ENCODE measurements at places on chromosomes 16 and 17.

- no peaks in the 10 kb centered on the region for H3K27me3 ChIP-seq
- no peak overlapping the region for H3K27ac ChIP-seq
- H3K4me1 ChIP-seq: no peaks in the 10 kb centered on the region
- H3K36me3 ChIP-seq: no peaks in the 10 kb centered on the region
- no peak overlapping the region for H3K4me3 ChIP-seq
- no peak for DNase-seq
Observed at GRCh38 chr17:65074778-65075250, 18.3 kb upstream of the GNA13 start.

DNA sequence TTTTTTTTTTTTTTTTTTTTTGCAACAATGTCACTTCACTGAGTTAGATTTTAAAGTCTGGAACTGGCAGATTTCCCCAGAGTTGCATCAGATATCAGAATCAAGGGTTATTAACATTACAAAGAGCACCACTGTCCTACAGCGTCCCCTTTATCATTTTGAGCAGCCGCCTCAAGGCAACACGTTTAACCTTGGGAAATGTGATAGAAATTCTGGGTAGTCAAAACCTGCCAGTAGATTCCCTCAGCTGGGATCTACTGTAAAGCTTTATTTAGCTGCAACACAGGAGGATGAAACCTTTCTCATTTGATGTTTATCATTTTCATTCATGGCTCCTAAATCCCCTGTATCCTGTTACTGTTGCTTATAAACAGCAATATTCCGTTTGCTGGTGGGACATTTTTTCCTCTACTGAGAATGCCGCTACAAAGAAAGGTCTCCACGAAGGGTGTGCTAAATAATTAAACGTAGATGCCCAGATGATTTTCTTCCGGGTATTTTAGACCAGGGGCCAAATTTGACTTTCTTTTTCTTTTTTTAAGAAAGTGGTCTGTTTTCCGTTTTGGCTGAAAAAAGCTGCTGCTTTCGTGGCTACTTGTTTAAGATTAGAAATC lies 436.1 kb upstream of the GOT2 start:
- no peaks in the 10 kb centered on the region for H3K27me3 ChIP-seq
- no peak overlapping the region for H3K4me3 ChIP-seq
- H3K36me3 ChIP-seq: no peaks in the 10 kb centered on the region
- H3K4me1 ChIP-seq: no peaks in the 10 kb centered on the region
- H3K27ac ChIP-seq: no peak overlapping the region

GRCh38 chr17:82076785-82077591 lies 11.4 kb upstream of the DUS1L start:
- no peaks in the 10 kb centered on the region for H3K27me3 ChIP-seq
- H3K4me3 ChIP-seq: no peak overlapping the region
- no peaks in the 10 kb centered on the region for H3K36me3 ChIP-seq
- no peaks in the 10 kb centered on the region for H3K4me1 ChIP-seq
- H3K27ac ChIP-seq: no peak overlapping the region
- peak; percentile 49 for DNase-seq

- peaks cover 4% of the 10 kb centered on the region for H3K36me3 ChIP-seq
- H3K4me1 ChIP-seq: peaks cover 9% of the 10 kb centered on the region
- no peak overlapping the region for H3K27ac ChIP-seq
- no peaks in the 10 kb centered on the region for H3K27me3 ChIP-seq
Observed at GRCh38 chr16:68296291-68296690, 14.5 kb downstream of the SLC7A6OS start.

DNA sequence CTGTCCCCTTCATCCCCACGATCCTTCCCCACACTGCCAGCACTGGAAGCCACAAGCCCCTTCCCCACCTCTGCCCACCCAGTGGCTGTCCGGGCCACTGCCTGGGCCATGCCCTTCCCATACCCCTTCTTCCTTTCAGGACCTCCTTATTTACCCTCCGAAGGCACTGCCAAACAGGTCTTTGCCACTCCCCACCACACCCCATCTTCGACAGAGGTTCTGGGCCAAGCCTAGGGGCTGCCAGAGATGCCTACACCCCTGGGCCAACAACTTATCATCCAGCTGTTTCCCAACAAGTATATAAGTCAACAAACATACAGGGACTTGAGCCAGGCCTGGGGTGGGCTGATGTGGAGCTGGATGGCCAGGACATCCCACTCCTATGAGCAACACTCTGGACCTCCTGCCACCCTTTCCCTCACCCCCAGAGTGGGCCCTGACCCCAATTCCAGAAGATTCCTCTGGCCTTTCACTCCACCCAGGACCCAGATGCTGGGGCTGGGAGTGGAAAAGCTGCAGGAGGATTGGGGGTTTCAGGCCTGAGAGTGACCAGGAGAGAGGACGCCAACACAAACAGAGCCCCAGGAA lies 1.5 kb upstream of the PPP1R1B start:
- H3K4me1 ChIP-seq: peaks cover 3% of the 10 kb centered on the region
- H3K27me3 ChIP-seq: peaks cover 2% of the 10 kb centered on the region
- H3K27ac ChIP-seq: no peak overlapping the region
- no peak for DNase-seq

- no peaks in the 10 kb centered on the region for H3K4me1 ChIP-seq
- H3K27ac ChIP-seq: no peak overlapping the region
Observed at GRCh38 chr16:7964167-7964566, 626.1 kb downstream of the TMEM114 start.

GRCh38 chr17:36461330-36462110 lies 25.0 kb upstream of the ZNHIT3 start:
- no peak overlapping the region for H3K4me3 ChIP-seq
- no peaks in the 10 kb centered on the region for H3K36me3 ChIP-seq
- H3K27me3 ChIP-seq: no peaks in the 10 kb centered on the region
- H3K4me1 ChIP-seq: no peaks in the 10 kb centered on the region

- no peak for DNase-seq
- no peak overlapping the region for H3K27ac ChIP-seq
Observed at GRCh38 chr17:71548540-71549190, 572.2 kb upstream of the SOX9 start.

DNA sequence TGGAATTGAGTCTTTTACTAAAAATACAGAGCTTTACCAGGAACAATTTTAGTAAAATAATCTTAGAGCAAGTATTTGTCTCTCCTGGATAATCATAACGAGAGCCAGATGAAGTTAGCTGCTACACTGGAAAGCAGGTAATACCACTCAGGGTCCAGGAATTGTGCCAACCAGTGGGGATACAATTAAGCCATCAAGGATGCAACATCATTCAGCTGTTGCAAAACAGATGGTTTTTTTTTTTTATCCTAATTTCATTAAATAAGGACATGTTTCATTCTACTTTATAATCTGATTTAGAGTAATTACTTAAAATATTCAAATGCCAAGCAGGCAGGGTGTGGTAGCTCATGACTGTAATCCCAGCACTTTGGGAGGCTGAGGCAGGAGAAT lies 10.2 kb downstream of the MMD start:
- no peak for DNase-seq
- peaks cover 4% of the 10 kb centered on the region for H3K36me3 ChIP-seq
- no peak overlapping the region for H3K4me3 ChIP-seq

DNA sequence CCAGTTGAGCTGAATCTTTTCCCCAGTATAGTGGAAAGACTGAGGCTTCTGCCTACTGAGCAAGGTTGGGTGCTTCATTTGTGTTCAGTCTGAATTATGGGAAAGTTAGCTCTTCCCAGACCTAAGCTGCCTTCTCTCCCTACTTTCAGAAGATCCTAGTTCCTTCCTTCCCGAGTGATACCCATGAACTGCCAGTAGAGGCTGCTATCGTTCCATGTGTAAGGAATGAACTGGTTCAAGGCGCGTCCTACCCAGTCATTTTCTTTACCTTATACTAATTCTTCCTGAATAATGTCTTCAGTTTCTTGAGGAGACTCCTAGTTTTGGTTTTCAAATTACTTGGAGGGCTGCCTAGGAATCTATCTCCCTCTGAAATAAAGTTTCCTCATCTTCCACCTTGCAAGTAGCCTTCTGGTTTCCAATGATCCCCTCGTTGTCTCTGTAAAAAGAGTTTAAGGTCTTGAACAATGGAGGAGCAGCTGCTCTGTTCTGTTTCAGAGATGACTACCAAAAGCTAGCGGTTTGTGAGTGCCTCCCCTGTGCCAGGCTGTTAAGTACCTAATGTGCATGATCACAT lies 934 bp upstream of the AOC2 start:
- no peak for DNase-seq
- no peak overlapping the region for H3K27ac ChIP-seq
- no peaks in the 10 kb centered on the region for H3K27me3 ChIP-seq
- peaks cover 3% of the 10 kb centered on the region for H3K4me1 ChIP-seq

All from kidney (tissue), 22 donors.